Neural crest cell (in vitro differentiated cells): ENCODE measurements at places on chromosomes 5 and 9.

DNA sequence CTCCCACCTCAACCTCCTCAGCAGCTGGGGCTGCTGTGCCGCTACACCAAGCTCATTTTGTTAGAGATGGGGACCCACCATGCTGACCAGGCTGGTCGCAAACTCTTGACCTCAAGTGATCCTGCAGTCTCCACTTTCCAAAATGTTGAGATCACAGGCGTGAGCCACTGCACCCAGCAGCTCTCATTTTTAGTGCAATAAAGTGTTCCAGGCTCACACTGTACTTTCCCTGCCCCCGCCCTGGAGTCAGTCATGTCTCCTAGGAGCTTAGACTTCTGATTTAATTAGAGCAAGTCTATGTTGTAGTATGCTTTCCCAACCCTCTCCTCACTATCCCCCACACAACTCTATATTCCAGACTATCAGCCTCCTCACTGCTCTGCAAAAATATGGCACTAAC, 238.0 kb upstream of the ACTBL2 start:
- no peak for DNase-seq

- DNase-seq: no peak
Observed at GRCh38 chr9:131087354-131087893, 8.9 kb upstream of the AIF1L start.

DNA sequence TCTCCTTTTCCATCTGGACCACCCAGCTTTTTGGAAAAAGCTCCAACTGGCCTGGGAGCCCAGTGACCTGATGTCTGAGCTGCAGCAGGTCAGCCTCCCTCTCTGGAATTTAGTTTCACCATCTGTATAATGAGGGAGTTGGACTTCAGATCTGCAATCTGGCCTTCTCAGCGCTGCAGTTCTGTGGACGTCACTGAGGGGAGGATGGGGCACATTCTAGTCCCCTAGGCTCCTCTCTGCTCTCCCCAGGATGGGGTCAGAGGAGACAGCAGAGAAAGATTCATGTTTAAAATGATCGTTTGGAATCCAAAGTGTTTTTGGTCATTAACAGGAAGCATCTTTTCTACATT, 10.2 kb downstream of the OR13J1 start:
- no peak for DNase-seq

GRCh38 chr5:158530115-158530514, 569.6 kb downstream of the EBF1 start:
- DNase-seq: no peak

DNA sequence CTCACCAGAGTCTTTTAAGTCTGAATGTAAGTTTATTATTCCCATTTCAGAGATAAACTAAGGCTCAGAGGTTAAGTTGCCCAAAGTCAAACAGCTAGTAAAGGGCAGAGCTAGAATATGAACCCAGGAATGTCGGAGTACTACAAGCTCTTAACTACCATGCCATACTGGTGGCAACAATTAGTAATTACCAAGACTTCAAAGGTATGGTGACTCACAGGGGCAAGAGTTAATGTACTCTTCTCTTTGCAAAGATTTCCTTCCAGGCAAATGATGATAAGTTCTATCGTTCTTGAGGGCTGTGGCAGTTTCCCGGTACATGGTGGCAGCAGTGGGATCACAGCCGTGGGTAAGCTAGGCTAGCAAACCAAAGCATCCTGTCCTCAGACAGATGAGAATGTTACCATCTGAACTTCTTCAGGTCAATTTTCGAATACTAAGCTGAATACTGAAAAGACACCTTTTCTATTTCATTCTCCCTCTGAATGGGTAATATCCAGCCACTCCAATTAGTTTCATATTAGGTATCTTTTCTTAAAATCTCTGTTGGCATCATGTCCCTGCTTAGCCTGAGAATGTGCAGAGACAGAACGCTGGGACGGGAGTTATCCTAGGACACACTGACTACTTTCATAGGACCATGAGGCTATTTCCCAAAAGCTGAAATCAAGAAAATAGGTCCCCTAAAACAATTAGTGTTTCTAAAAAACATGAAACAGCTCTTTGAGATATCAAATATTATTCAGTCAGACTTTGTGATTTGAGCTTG, 117.0 kb upstream of the NR5A1 start:
- no peak for DNase-seq

DNA sequence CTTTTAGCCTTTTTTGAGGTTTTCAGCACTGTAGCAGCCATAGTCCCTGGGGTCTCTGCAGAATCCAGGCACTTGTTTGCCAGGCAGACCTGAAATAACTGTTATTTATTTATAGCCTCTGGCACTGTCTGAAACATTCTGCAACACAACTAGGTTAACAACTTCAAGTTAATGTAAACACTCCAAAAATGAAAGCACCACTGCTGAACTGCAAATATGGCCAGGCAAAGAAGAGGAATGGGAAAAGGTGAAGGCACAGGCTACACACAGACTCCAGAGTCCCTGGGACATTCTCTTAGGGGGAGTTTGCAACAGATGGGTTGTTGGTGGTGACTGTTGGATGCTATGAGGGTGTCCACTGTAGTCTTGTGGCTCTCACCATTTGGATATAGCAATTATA, 369.0 kb downstream of the MAT2B start:
- no peak for DNase-seq

DNA sequence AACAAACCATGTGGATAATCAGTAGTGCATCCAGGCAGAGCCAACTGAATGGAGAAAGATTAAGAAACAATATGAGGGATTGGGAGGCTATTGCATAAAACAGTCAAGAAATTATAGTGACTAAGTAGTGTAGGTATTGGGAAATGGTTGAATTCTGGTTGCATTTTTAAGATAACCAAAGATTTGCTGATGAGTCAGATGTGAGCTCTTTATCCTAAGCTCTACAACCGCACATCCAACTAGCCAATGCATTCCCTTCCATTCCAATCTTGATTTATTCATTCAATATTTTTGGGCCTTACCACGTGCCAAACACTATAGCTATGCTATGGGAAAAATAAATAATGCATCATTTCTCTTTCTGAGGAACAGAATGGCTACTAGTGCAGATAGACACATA, 524.5 kb upstream of the RGMB start:
- no peak for DNase-seq

GRCh38 chr9:35774907-35775635, 16.3 kb upstream of the NPR2 start:
- DNase-seq: no peak

DNA sequence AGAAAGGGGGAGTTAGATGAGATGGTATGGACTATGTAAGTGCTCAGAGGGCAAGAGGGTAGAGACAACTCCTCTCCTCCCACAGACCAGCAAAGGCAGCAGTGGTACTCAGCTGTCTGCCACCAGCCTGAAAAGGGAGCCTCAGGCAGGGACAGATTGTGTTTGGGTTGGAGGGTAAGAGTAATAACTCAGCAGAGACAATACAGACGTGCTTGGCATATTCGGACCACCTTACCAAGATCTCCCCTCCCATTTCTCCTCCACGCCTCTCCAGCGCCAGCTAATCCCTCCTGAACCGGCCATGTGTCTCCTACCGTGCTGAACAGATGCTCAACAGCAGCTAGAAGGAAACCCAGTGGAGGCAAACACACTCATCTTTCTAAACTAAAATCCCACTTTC, 180.8 kb downstream of the ASTN2 start:
- DNase-seq: no peak

DNA sequence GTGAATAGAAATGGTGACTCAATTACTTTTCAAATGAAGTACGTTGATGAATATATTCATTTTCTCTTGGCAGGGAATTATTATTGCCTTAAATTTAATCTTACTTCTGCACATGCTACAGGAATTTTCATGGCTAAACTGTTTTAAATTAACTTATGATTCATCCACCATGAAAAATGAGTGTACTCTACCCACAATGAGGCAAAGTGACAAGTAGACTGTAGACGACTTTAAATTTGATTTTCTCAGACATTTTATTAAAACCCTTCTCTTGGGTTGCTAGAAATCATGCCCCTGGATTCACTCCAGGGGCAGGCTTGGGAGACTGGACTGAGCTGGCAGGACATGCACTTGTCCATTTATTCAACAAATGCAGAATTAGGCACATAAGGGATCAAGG, 23.5 kb upstream of the ERAP2 start:
- DNase-seq: no peak

DNA sequence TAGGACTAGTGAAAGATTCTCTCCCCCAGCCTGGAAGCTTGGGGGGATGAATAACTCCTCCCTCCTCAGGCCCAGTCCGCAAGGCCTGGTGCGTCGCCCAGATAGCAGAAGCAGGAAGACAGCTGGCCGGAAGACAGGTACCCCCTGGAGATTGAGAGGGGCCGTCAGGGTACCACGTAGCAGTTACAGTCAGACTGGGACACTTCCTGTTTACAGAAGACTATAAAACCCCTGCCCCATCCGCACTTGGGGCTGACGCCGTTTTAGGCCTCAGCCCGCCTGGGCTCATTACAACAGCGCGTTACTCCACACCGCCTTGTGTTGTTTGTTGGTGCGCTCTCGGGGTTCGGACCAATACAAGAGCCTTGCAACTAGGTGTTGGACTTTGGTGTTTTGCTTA, 15.4 kb downstream of the SEMA6A start:
- no peak for DNase-seq

DNA sequence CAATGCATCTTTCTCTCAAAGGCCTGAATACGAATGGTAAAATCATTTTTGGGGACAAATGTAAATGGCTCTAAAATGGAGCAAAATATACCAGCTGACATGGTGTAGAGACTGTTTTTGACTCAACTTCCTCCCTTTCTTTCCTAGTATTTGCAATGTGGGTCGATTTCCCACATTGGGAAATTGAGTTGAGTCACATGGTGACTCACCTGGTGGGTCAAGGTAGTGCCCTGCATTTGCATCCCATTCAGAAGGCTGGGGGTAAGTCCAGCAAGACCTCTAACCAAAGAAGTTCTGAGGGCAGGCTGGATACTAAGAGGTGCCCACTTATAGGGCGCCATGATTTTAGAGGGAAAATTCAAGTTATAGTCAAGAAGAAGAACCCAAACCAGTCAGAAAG, 179.6 kb upstream of the MPDZ start:
- no peak for DNase-seq

DNA sequence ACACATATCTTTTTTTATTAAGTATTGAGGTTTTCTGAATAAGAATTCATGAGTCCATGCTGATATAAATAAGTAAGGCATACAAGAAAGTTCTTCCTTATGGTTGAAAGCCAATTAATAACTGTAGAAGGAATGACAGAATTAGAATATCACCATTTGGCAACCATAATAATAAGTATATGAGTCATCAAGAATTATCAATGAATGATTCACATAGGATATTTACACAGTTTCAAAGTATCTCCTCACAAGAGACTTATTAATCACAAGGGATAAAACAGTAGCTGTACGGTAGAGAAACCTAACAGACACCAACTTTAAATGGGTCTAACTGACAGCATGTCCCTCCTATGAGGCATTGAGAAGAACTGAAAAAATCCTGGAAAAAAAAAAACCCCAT, 161.6 kb downstream of the NR3C1 start:
- no peak for DNase-seq

DNA sequence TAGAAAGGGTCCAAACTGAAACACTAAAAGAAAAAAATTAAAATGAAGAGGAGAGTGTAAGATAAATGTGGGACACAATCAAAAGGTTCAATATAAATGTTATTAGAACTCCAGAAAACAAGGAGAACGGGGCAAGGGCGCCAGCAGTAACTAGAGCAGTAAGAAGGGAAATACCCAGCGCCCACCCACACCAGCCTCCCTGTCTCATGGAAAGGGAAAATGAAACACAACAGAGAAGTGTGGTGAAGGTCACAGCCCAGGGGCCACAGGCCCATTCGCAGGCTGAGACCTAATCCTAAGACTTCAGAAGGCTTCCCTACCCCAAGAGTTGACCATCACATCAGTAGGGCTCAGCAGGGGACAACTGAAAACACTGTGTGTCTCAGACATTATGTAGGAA, 45.8 kb upstream of the CLK4 start:
- no peak for DNase-seq

GRCh38 chr5:67483453-67484030, 286.9 kb upstream of the CD180 start:
- DNase-seq: no peak

DNA sequence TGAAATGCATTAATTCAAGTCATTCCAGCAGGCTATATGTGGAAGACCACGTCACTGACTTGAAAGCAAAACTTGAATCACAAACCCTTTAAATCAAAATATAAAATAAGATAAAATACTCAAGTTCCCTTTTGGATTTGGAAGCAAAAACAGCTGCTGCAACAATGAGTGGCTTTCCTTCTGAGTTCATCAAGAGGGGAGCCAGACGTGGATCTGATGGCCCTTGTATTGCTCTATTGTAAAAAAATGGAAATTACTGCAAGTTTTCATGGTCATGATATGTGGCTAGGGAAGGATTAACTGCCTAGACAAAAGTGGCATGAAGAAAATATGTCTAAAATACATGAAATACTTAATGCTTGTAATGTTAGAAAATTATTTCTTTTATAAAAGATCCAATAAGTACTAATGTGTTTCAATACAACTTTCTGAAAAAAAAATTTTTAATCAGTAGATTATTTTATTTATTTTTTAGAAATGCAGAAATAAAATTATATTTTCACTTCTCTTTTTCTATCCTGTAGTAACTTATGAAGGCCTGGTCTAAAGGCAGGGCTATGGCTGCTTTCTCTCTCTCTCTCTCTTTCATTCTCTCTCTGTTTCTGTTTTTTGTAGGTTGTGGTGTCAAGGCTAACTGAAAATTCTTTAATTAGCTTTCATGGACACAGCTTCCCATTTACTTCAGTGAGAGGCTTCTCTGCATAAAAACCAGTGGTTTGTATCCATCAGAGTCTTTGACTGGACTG, 24.0 kb downstream of the LIX1 start:
- no peak for DNase-seq

DNA sequence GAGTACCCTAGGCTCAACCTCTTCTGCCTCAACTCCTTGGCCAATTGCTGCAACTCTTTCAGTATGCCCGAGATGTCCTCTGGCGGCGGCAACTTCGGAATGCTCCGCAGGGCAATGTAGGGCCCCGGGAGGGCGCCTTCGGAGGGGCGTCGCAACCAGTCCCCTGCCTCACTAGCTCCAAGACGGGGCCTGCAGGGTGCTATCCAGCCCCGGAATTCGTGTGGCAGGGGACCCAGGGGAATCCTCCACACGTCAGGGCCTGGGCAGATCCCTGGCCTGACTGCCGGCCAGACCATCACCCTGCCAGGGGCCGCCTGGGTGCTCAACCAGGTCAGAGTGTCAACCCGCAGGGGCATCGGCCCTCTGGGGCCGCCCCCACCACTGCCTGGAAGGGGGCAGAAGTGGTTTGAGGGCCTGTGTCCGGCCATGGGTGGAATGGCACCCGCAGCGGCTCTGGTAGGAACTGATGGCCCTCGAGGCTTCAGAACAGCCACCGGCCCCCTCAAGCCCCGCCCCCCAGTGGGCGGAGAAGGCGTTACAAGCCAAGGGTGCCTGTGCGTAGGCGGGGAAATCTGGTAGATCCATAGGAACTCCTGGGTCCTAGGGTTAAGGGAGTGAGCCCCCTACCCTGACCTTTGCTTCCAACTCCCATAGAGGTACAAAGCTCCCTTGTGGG, at the start of gene POU5F2:
Gene POU5F2 (minus strand): TSS at position 465 of the 676 bp plus-strand sequence. CDS start 37 bp downstream, at position 428.
- no peak for DNase-seq

GRCh38 chr5:40676613-40677343, 2.9 kb upstream of the PTGER4 start:
- no peak for DNase-seq
